ENCODE measurements at places on chromosomes 2 and 18. TPM values are rescaled to one million over a fixed set of nuclear protein-coding genes. Genes with fewer than 3 reads are reported as not detected.

CD28 gene
- total RNA-seq = 0.07 TPM

KLF11 gene
- 5.3 TPM for total RNA-seq

APOB gene
- total RNA-seq = 0.40 TPM

AFF3 gene
- total RNA-seq = under 0.01 TPM

PID1 gene
- not detected for total RNA-seq

LRRFIP1 gene
- 152 TPM for total RNA-seq

TDRD15 gene
- total RNA-seq = not detected

TUBB8B gene
- not detected for total RNA-seq

BUB1 gene
- 101 TPM for total RNA-seq

VWC2L gene
- total RNA-seq = not detected

ERICH2 gene
- not detected for total RNA-seq

TGFA gene
- total RNA-seq = 0.26 TPM

WNT10A gene
- not detected for total RNA-seq

ODC1 gene
- 191 TPM for total RNA-seq

GAL3ST2 gene
- not detected for total RNA-seq

CHRNA1 gene
- 0.11 TPM for total RNA-seq

CGREF1 gene
- total RNA-seq = 1.7 TPM

RBKS gene
- 0.67 TPM for total RNA-seq

KCNK3 gene
- total RNA-seq = not detected

KCNJ13 gene
- not detected for total RNA-seq

G6PC2 gene
- total RNA-seq = not detected

RAB17 gene
- total RNA-seq = 1.6 TPM

GALNT13 gene
- total RNA-seq = 0.46 TPM

PLEK gene
- 0.11 TPM for total RNA-seq

GRB14 gene
- 3.9 TPM for total RNA-seq

STAT1 gene
- 75.0 TPM for total RNA-seq

LONRF2 gene
- not detected for total RNA-seq

STON1 gene
- 10.5 TPM for total RNA-seq

ACYP2 gene
- 3.2 TPM for total RNA-seq

FAM237A gene
- total RNA-seq = not detected

DLGAP1 gene
- total RNA-seq = 0.04 TPM

IL1RN gene
- not detected for total RNA-seq

ACTG2 gene
- not detected for total RNA-seq

ANKRD30BL gene
- total RNA-seq = not detected

CHRND gene
- total RNA-seq = not detected

TRIM54 gene
- not detected for total RNA-seq

MYO7B gene
- total RNA-seq = 1.5 TPM

IGFBP5 gene
- total RNA-seq = 0.20 TPM

MC2R gene
- total RNA-seq = not detected

EPB41L3 gene
- 122 TPM for total RNA-seq

PPIG gene
- total RNA-seq = 24.2 TPM

NPPC gene
- total RNA-seq = not detected

BOLA3 gene
- 30.3 TPM for total RNA-seq

ALK gene
- total RNA-seq = not detected

PRADC1 gene
- total RNA-seq = 29.4 TPM

SH3BP4 gene
- total RNA-seq = 56.5 TPM

IL1R2 gene
- total RNA-seq = 0.13 TPM
